ENCODE measurements at places on chromosomes 4 and X.

DNA sequence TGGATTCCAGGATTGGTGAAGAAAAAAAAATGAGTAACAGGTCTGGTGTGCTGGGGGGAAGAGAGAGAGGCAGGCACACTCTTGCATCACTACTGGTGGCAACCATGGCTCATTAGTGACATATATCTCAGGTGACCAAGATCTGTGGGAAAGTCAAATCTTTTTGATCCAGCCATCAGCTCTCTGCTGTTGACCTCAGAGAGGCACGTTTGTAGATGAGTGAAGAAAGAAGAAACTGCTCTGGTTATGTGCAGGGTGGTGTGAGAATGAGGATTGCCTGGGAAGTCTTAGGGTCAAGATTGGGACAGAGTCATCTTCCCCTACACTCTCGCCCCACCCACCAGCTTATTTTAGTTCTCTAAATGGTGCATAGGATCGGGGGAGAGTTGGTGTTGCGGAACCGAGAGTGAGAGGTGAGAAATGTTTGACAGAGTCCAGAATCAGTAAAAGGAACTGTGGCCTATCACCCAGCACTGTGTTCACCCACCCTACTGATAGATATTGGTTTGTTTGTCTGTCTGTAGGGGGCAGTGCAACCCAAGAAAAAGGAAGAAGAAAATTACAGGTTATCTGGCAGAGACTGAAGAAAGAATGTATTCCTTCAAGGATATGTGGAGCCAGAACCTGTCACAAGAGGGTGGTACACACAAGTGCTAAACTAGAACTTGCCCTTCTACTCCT, 21.9 kb downstream of the ARMCX6 start:
- no peak for DNase-seq

GRCh38 chr4:87185146-87185870, 35.1 kb downstream of the KLHL8 start:
- DNase-seq, result no peak

DNA sequence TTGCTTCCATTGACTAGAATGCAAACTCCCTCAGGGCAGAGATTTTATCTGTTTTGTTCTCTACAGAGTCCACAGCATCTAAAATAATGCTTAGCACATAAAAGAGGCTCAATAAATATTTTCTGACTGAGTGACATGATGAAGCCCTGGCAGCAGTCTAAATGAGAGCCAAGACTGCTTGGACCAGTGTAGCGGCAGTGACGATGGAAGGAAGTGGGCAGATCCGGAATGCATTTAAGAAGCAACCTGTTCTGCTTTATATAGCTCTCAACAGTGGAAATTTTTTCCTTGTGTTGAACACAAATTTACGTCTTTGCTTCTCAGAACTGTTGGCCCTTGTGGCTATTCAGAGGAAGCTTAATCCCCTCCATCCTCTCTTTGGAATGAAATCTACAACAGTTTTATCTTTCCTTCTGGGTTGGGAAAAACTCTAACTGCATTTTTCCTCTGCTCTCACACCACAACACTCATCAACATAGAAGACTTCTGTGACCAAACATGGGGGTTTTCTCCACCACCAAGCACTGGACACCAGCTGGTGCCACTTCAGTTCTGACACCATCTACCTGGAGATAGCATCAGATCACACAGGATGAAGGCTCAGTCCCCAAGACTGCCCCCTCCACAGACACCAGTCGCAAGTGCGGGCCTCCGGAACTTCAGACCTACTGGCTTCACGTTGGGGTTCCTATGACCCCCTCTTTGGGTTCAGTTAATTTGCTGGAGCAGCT, 7.0 kb upstream of the BEND4 start:
- no peak for DNase-seq

- DNase-seq, result no peak
These were observed 130.9 kb upstream of the GABRG1 start for GRCh38 chr4:46254788-46255187.

- DNase-seq, result no peak
These were observed 13.4 kb upstream of the CHRNA9 start for GRCh38 chr4:40321574-40322275.

GRCh38 chrX:110847334-110847733, 51.7 kb upstream of the CHRDL1 start:
- no peak for DNase-seq

DNA sequence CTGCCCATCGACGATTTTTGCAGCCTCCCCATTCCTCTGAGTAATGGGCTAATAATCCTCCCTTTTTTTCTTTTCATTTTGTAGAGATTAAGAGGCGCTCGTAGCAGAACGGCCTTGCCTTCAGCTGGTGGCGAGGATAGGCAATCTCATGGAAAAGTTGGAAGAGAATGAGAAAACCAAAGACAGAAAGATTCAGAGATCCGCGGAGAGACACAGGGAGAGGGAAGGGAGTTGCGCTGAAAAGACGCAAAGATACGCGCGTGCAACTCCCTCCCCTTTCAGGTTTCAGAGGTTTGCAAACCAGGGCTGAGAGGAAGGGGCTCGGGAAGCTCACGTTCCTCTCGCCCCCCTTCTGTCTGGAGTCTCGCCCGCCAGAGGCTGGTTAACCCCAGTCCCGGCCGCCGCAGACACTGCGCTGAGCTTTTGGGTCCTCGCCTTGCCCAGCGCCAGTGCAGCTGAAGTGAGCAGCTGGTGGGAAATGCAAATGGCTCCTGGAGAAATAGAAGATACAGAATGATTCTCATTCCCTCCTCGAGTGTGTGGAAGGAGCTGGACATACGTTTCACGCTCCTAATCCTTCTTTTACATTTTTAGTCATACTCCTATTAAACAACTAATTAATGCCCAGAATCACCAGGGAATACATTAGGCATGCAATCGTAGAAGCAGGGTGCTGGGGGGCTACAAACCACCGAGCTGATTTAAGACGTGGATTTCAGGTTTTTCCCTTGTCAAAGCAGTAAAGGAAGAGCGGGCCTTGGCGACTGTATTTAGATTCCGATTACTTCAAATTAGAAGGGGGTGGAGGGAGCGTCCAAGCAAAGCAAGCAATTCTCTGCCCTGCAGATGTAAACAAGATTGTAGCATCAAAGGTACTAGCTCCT, 16.6 kb upstream of the PITX2 start:
- DNase-seq, result no peak

GRCh38 chrX:137568741-137569469, 3.0 kb downstream of the ZIC3 start:
- DNase-seq, result no peak

- no peak for DNase-seq
These were observed 144.4 kb downstream of the MAGEB17 start for GRCh38 chrX:16311671-16312070.

DNA sequence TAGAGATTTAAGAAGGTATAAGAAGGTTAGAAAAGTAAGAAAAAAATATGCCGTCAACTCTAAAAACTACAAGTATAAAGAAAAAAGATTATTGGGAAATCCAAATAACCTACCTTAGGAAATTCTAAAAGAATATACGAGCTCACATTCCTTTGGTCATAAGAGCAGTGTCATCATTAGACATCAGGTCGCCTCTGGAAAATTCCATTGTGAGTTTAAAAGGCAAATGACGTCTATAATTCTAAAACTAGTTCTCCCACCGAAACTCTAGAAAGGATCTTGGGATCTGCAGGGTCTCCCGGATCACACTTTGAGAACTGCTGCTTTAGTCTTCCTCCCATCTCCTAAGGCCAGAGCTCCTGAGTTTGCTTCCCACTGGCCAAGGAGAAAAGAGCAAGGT, 518 bp upstream of the SAT1 start:
- DNase-seq, result no peak

DNA sequence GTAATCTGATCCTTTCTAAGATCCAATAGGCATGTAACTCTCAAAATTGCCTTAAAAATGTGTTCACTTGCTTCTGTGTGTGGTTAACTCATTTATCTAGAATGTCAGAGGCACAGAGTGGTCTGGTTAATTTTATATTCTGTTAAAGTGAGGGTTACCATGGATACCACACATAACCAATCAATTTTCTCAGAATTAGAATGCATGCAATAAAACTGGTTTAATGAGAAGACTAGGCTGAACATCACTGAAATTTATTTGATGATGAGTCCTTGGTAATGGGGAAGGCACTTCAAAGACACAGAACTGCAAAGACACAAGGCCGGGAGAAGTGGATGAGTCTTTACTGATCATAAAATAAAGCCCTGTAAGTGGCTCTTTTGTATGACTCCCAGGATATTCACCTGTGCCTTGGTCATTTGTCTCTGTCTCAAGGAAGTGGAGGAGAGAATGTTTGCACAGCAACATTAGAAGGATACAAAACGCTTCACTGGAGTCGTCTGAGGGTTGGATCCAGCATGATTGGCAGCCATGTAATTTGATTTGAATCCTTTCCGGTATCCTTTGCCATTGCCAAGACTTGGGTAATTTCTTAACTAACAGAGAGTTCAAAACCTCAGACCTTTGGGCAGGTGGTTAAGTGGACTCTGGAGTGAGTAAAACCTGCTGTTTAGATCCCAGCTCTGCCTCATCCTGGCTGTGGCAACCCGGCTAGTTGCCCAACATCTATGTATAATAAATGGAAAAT, 94.0 kb upstream of the RBPJ start:
- no peak for DNase-seq

DNA sequence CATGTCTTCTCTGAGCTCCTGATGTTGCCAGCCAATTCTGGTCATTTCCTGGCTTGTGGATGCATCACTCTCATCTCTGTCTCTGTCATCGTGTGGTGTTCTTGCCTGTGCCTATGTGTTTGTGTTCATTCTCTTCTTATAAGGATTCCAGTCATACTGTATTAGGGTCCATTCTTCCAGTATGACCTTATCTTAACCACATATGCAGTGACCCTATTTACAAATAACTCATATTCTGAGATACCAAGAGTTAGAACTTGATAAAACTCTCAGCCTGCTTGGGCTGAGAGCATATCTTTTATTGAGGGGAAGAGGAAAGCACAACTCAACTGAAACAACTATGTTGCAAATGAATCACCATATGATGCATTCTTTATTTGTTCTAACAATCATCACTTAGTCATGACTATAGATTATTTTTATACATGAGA, 189.0 kb upstream of the ANXA10 start:
- no peak for DNase-seq

DNA sequence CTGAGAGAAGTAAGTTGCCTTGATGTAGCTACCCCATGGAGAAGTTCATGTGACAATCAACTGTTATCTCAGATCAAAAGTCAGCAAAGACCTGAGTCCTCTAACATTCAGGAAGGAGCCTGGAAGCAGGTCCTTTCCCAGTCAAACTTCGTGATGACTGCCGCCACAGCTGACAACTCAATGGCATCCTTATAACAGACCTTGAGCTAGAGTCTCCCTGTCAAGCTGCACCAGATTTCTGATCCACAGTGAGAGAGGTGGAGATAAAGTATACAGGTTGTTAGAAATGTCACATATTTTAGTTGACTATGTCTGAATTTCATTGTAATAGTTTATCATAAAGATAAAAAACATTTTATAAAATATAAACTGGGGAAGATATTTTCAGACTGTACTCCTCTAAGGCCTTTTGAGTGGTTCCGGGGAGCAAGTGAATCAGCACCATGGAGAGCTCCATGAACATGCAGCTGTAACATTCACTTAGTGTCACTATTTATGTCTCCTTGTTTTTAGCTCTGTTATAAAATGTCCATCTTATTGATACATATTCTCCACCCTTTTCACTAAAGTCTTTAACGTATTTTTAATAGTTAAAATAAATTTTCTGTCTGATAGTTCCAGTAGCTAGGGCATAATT, 1653.5 kb upstream of the AGA start:
- no peak for DNase-seq

DNA sequence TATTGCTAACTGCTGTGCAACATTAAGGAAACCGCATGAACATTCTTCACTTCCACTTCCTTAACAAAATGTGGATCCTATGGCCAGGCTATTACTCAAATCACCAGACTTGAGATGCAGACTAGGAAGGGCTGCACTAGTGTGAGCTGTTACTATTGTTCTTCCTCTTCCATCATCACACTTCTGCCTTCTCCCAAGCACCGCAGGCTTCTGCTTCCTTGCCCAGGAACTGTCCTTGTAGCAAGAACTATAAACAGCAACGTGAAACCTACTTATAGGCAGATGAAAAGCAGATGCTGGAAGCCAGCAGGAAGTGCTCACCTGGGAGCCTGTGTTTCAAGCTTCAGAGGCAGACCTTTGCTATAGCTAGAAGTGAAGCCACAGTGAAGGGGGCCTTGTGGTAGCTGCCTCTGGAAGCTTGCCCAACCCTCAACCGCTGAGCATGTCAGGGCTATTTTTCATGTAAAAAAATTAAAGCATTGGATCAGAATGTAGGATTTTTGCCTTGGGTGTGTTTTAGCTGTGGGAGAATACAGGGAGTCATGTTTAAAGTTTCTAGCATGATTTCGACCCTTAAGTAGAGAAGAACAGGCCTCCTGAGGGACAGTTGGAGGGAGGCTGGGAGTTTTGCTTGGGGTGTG, 43.9 kb downstream of the CLNK start:
- DNase-seq, result no peak

DNA sequence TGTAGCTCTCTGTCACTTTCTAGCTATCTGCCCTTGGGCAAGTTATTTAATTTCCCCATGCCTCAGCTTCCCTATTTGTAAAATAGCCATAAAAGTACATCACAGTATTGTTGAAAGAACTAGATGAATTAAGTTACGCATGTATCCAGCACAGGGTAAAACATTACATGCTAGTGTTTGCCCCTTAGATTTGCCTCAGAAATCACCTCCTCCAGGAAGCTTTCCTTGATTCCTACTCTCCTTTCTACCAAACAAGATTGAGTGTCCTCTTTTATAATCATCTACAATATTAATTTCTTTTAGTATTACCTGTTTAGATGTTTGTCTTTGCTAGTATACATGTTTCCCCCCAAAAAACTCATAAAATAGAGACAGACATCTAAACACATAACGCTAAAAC, 369.5 kb downstream of the GBA3 start:
- DNase-seq, result no peak

- no peak for DNase-seq
These were observed 76.8 kb upstream of the MCF2 start for GRCh38 chrX:139784807-139785206.

DNA sequence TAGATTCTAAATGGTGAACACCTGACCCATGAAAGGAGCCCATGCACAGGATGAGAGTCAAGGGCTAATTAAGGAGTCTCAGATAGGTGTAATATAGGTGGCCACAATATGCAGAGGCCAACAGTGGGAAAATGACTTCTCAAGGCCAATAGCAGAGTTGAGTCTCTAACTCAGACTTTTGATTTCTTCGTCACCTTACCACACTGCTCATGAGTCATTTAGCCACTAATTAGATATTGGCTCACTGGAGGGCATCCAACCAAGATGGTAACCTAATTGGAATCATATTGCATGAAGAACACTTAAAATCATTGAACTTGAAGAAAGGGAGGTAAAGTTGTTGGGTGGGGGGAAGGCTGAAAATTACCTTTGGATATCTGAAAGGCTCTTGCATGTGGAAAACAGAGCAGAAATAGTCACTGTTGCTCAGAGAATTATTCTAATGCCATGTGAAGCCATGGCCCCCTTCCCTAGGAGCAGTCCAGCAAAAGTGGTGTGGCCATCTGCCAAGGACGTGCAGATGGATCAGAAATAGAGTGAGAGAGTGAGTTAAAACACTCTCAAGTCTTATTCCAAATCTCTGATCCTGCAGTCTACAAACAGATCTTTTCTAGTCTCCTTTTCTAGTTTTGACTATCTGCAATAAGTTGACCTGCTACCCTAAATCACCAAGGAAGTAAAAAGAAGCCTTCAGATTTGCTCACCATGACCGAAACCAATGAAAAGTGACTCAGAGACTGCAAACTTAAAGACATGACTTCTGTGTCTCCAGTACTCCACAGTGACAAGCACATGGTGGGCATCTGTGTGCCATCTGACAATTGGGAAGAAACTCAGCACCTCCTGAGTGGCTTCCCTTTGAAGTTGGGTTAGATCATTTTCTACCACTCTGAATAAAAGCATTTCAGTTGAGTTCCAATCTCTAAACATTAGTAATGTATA, 93.9 kb upstream of the C1QTNF7 start:
- no peak for DNase-seq
